ENCODE measurements at places on chromosomes 12 and 14.

GRCh38 chr12:34600592-34601462, 578.5 kb downstream of the ALG10 start:
- DNase-seq, result no peak

DNA sequence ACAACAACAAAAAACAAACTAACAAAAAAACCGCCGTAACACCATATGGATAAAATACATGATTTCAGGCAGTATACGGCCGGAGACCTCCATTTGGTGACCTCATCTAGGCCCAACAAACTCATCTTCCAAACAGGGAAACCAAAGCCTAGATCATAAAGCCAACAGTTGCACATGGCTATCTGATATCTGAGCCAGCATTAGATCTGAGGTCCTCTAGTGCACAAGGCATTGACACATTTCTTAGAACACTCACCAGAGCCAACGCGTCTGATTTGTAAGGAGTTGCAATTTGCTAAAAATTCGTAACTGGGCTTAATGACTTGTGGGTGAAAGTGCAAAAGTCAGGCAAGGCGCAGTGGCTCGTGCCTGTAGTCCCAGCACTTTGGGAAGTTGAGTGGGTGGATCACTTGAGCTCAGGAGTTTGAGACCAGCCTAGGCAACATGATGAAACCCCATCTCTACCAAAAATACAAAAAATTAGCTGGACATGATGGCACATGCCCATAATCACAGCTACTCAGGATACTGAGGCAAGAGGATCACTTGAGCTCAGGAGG, 42.0 kb upstream of the NUDT4 start:
- no peak for DNase-seq

- no peak for DNase-seq
Observed at GRCh38 chr12:87136330-87136976, 880.3 kb upstream of the MGAT4C start.

DNA sequence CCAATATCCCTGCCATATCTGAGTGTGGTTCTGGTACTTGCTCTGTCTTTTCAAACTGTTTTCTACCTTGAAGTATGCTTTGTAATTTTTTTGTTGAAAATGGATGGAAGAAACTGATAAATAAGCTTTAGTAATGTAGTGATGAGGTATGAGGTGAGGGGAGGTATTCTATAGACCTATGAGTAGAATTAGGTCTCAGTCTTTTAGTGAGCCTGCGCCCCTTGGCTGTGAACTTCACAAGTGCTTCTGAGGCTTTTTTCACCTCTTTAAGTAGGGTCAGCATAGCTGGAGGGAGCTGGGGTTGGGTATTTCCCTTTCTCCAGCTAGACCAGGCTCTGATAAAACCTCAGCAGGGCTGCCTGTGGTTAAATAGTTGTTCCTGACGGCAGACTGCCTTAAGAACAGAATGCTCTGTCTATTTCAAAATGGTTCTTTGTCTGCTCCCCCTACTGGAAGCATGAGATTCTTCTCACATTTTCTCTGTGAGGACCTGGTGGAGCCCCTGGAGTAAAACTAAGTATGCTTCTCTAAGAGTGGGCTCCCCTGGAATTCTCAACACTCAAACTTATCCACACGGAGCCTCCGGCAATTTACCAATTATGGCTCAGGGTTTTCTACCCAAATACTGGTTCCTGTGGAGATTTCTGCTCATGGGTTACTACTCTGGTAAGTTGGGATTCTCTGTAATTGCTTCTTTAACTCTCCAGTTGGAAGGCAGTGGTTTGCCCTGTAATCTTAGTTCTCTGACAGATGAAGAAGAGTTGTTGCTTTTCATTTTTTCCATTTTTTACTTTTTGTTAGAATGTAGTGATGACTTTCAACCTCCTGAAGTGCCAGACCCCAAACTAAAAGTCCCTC, 13.1 kb downstream of the KRT5 start:
- no peak for DNase-seq

DNA sequence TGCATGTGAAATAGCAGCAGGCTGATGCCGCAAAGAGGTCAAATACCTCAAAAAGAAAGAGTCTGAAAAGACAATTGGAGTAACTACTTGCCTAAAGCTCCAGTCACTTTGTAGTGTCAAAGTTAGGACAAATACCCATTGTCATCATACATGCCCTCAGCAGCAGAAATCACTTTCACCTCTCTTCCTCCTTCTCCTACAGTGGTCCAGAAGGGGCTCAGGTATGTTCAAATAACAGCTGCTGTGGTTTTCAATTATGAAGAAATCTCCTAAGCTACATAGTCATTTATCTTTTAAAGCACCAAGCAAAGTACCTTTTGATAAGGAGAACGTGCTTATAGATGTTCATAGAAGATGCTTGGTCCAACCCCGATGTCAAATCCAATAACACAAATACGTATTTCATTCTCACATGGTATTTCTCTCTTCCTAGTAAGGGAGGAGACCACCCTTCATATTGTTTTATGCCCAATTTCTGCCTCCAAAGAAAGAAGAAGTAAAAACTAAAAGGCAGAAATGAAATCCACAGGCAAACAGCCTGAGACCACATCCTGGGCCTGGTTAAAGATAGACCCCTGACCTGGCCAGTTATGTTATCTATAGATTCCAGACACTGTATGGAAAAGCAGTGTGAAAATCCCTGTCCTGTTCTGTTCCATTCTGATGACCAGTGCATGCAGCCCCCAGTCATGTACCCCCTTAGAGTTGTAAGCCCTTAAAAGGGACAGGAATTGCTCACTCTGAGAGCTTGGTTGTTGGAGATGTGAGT, 23.7 kb downstream of the GYS2 start:
- DNase-seq, result no peak

DNA sequence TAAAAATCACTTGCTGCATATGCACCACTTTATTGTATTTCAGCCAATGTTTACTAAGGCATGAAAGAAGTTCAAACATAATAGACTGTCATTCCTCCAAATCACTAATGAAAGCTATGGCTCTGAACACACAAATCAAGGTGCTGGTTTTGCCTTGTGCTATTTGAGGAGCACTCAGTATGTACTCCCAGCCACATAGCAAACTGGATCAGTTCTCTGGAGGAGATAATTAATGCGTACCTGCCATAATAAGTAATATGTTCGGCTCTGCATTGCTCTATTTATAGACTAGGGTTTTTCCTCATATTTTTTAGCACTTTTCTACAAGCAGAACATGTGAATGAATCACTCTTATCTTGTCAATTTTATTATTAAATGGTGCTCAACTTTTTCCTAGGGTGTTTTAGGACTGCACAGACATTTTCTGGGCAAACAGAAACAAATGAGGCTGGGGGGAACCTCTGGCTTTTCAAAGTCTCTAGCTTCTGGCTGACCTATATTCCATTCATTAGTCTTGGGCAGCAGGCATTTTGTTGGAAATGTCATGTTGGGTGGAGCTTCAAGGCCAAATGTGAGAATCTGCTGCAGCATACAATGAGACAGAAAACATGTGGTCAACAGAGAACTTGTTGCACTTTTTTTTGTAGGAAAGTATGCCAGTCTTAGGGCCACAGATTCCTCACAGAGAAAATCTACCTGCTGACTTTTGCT, 88.4 kb downstream of the GRIP1 start:
- no peak for DNase-seq

DNA sequence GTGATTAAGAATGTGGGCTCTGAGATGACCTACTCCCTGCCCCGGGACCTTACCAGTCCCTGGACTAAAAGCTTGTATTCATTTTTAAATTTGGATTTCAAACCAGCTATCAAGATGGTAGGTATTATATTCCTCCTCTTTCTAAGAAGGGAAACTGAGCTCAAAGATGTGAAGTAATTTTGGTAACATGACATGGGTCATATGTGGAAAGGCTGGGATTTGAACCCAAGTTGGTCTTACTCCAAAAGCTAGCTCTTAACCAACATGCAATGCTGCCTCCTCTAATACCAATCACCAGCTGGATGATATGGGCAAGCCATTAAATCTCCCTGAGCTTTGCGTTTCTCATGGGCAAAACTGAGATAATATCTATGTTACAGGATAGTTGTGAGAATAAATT, 166.4 kb upstream of the SLC38A2 start:
- no peak for DNase-seq

- DNase-seq, result no peak
Observed at GRCh38 chr12:119913536-119914330, 36.6 kb upstream of the CIT start.

- DNase-seq, result no peak
Observed at GRCh38 chr12:67827820-67828383, 161.3 kb upstream of the IFNG-AS1 start.

DNA sequence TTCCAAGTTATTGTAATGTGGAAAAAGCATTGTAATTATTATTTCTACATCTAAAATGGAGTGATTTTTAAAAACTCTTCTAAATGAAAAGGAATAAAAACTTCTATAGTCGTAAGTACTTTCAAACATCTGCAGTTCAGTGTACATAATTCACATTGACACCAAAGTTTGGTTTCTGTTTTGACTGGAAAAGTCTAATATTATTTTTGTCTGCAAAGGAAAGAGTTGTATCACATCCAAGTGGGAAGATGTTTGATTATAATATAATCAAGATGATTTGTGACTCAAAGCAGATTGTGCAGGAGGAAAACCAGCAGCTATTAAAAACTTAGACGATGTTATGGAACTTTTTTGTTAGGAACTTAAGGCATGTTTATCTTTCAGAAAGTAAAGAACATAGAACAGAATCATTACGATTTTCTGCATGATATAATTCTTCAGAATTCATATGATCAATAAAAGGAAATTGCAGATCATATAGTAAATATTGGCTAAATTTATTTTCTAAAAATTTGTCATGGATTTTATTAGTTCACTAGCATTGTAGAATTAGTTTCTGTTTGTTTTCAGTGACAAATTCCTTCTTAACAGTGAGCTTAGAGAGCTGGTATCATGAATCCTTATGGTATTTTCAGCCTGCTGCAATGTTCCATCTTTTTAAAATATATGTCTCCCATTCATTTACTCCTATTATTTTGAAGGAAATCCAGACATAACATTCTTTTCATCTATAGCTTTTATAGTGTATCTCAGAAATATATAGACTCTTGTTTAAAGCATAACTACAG, 145.8 kb downstream of the MIPOL1 start:
- no peak for DNase-seq

GRCh38 chr14:57380935-57381334, 9.5 kb upstream of the NAA30 start:
- DNase-seq, result no peak

DNA sequence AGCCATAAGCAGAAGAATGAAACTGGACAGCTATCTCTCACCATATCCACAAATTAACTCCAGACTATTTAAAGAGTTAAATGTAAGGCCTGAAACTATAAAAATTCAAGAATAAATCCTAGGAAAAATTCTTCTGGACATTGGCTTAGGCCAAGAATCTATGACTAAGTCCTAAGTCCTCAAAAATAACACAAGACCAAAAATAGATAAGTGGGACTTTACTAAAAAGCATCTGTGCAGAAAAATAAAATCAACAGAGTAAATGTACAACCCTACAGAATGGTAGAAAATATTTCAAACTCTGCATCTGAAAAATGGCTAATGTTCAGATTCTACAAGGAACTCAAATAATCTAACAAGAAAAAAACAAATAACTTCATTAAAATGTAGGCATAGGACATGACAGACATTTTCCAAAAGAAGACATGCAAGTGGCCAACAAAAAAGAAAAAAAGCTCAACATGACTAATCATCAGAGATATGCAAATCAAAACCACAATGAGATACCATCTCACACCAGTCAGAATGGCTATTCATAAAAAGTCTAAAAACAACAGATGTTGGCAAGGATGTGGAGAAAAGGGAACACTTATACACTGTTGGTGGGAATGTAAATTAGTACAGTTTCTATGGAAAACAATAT, 61.0 kb upstream of the PPFIA2 start:
- no peak for DNase-seq

DNA sequence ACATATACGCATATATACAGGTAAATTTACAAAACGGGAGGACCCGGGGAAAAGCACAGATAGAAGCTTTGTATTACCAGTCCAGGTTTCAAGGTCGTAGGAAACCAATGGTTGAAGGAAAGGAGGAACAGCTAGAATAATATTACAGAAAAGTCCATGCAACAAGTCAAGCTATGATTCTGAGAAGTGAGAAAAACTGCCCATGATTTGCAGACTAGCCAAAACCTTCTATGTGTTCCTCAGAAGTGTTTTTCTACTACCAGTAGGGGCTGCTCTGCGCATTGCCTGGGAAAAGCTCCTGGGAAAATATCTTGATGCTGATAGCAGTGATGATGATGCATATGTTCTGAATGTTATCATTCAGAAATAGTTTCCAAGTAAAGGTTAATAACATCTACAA, 2.2 kb downstream of the PDZRN4 start:
- no peak for DNase-seq

DNA sequence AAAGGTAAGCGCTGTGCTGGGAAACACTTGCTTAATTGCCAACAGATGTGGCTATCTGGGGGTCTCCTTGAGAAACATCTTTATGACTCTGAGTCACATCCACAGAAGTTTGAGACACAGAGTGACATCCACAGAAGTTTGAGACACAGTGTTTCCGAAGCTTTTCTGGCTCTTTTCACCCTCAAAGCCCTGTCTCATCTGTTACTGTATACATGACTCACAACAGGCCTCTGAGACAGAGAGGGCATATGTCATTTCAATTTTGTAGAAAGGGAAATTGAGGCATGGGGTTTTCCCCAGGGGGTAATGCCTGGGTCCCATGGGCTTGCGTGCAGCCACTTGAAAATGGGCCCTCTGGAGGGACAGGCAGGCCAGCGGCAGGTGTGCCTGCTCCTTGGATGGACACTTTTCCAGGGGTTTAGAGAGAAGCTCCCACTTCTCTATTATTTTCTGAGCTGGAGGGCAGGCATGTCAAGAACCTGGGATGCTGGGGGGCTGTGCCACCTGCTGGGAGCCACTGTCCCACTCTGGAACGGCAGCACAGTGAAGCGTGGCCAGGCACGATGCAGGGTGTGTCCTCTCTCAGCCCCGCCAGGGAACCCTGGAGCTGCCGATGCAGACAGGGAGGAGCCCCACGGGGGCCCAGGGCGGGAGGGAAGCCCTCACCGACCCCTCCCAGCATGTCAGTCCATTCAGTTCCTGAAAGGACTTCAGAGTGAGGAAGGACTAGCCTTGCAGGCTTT, 111.3 kb upstream of the FKBP4 start:
- no peak for DNase-seq

- DNase-seq, result no peak
Observed at GRCh38 chr14:78697341-78697740, 527.2 kb downstream of the NRXN3 start.

GRCh38 chr14:42027271-42027670, 420.6 kb downstream of the LRFN5 start:
- DNase-seq, result no peak

- DNase-seq, result no peak
Observed at GRCh38 chr12:56257491-56258067, 605 bp downstream of the ANKRD52 start.

DNA sequence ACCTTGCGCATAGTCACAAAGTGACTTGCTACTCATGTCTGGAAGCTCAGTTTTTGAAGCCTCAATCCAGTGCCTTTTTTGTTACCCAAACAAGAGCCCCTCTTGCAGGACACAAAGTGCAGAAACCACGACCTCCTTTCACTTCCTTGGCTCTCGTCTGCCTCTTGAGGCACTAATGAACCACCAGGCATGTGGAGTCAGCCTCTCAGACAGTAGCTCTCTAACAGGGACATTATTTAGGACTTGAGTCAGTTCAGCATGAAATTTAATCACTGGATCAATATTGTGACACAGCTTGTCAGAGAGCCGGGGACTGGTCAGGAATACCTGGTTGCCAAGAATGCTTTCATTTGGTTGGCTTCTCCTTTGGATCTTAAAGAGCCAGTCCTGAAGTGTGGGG, 46.7 kb downstream of the HSPB8 start:
- no peak for DNase-seq
